ENCODE measurements at places on chromosomes 2 and 18.

DNA sequence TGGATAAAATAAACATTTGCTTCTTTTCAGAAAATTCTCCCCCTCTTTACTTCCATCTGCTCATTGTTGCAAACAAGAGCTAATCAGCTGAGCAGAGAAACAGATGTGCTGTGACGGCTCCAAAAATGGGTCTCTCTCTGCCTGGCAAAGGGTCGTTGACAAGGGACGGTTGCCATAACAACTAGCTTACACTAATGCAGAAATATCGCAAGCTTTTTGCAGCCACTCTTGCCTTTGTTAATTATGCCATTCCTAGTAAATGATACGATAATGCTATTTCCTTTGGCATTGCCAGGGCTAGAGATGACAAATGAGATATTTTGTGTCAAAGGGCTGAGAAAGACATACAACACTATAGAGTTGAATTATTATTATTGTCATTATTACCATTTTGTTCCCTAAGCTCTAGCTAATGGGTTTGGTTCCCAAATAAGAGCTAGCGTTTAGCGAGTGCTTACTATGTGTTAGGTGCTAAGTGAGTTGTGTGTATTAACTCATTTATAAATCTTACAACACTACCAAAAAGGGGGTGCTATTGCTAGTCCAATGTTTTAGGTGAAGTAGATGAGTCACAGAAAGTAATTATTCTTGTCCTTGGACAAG lies 46.8 kb downstream of the MYO3B start:
- no peak for DNase-seq

DNA sequence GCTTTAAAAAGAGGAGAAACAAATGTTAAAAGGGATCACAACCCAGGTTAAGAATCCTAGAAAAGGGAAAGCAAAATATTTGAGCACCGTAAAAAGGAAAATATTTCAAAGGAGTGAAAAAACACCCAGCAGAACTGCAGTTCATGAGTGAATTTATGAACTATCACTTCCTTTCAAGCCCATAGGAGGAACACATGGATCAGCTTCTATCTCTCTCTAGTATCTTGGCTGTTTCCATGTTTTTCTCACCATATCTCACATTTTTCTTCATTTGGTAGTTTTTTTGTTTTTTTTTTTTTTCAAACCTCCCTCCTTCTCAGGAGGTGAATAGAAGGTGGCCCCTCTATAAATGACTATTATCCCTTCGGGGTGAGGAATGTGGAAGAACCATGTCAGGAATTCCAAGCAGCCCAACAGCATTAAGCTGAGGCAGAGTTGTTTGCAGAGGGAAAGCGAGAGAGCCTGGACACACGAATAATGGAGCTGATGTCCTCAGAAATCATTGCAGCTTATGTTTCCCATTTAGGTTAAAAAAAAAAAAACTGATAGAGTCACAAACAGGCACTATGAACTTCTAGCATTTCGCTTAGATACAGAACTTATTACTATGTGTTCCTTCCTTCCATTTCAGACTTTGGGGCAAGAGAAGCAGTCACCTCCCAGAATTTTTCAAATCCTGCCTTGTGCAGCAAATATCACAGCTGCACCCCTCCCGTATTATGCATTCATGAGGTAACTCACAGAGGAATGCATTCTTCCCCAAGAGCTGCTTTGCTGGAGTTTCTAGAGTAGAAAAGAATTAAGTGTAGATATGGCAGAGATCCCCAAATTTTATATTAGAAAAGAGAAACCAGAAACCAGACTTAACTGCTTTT lies 315.6 kb downstream of the IRS1 start:
- peak; percentile 47 for DNase-seq

DNA sequence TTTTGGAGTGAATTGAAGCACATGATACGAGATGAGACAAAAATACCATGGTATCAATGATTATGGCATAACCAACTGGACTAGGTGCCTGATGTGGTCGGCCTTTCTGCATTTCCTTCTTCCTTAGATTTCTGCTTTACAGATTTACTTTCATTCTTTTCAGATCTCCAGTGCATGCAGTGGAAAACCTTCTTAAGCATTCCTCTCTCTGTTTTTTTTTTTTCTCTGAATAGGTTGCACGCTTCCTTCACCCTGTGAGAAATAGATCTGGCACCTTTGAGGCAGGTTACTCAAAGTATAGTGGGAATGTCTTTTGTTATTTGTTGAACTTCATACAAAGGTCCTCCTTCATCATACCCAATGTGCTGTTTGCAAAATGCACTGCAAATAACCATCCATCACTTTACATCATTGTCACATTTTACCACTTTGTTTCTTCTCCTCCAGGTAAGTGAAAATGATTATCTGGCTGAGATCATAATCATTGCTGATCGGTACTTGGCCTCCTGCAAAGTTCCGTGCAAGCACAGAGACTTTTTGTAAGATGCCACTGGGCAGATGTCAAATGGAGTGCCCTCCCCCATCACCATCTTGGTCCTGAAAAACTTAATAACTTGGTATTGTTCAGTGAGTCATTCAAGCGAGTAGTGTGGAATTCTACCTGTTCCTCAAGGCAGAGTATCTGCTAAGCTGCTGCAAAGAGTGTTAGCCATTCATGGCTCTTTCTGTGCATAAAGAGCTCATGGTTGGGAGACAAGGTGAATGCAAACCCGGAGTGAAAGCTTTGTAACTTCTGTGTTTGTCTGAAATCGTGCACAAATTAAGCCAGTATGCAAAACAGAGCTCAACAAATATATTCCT lies 30.0 kb upstream of the KLHL14 start:
- no peak for DNase-seq

GRCh38 chr18:3120356-3120755 lies 99.4 kb downstream of the MYOM1 start:
- no peak for DNase-seq

DNA sequence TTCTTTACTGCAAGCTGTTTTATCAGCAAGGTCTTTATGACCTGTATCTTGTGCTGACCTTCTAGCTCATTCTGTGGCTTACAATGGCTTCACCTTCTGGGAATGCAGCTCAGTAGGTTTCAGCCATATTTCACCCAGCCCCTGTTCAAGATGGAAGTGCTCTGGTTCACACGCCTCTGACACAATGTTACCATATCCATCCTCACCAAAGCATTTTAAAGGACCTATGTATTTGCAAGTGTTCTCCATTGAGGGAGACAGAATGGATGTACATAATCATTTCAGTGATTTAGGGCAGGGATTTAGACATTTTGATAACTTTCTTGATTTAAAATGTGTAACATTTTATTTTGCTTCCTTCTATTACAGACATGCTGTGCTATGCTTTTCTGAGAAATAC lies 182.3 kb upstream of the FN1 start:
- no peak for DNase-seq

DNA sequence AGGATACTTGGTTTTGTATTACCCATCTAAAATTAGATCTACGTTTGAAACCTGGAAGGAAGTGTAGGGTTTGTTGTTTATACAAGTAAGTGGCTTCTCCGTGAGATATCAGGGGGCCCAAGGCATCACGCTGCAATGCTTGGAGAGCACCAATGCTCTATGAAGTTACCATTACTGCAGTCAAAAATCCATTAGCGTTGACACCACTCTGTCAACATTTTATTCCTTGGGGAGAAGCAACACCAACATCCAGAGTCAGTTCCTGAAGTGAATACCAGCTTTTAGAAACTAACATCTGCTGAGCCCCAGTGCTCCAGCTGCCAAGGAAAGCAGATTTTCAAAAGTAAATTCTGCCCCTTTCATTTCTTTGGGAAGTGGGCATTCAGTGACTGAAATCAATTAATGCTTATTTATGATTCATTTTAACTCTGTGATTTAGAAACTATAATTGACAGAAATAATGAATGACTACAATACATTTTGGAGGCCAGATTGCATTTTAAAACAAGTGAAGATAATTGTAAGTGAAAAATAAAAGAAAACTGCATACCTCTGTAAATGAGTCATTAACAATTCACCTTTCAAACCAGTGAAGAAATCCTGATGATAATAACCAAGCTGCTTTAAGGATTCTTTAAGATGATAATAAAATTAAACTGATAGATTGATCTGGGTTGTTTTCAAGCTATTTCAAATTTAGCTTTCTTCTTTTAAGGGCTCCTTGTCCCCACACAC lies 30.5 kb downstream of the LRP1B start:
- no peak for DNase-seq

DNA sequence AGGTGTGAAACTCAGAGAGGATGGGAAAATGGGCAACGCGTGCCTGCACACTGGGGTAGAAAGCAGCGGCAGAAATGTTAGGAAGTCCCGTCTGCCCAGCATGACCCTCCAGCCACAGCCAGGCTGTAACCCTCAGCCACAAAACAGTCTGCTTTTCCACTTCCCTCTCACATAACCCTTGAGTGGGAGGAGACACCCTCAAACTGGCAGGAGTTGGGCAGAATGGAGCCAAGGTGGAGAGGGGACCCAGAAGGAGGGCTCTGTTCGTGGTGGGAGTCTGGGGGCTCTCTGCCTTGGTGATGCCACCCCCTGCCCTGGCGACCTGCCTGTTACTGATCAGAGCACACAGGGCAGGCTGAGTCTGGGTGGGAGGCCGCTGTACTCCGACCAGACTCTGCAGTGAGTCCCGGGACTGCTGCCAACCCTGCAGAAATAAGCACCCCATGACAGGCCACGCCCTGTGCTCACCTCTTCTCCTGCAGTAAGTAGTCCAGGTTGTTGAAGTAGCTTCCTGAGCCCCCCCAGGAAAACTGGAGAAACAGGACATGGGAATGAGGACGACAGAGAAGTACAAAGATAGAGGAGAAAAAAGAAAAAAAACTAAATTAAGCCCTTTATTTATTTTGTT lies 16.0 kb downstream of the FAM178B start:
- no peak for DNase-seq

- no peak for DNase-seq
Observed at GRCh38 chr2:40144022-40144421, 307.9 kb downstream of the SLC8A1 start.

DNA sequence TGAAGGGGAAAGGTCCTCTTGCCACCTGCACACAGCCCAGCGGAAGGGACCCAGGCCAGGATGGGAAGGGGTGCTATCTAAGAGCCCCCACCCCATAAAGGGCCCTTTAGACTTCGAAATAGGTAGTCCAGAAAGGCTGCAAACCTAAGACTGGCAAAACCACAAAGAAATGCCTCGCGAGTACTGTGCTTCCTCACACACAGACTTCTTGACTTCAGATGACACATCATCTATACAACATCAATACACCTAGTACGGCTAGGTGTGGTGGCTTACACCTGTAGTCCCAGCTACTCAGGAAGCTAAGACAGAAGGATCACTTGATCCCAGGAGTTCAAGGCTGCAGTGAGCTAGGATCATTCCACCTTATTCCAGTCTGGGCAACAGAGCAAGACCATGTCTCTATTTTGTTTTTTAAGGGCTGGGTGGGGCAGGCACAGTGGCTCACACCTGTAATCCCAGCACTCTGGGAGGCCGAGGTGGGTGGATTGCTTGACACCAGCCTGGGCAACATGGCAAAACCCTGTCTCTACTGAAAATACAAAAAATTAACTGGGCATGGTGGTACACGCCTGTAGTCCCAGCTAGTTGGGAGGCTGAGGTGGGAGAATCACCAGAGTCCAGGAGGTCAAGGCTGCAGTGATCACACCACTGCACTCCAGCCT lies 125.8 kb downstream of the CABLES1 start:
- no peak for DNase-seq

DNA sequence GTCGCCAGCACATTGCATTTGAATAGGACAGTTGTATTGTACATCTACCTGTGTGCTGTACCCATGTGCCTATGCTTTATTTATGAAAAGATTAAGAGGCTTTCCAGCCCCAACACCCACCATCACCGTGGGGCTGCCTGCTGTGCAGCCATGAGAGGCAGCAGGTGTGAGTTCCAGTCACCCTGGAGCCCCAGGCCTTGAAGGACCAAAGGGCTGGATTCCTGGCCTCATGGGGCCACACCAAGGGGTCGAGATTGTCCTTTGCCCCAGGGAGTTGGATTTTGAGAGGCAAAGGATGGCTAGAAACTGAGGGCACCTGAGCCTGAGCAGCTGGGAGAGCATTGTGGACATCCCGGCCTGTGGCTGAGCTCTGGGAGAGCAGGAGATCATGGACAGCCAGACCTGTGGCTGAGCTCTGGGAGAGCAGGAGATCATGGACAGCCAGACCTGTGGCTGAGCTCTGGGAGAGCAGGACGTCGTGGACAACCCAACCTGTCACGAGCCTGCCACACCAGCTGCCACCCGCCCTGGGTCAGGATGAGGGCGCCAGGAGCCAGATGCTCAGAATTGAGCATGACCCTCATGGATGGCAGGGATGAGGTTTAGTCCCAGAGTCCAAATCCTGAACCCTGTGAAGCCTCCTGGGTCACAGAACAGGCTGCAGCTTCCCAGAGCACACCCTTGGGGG lies 182.5 kb upstream of the RAB6C start:
- no peak for DNase-seq

DNA sequence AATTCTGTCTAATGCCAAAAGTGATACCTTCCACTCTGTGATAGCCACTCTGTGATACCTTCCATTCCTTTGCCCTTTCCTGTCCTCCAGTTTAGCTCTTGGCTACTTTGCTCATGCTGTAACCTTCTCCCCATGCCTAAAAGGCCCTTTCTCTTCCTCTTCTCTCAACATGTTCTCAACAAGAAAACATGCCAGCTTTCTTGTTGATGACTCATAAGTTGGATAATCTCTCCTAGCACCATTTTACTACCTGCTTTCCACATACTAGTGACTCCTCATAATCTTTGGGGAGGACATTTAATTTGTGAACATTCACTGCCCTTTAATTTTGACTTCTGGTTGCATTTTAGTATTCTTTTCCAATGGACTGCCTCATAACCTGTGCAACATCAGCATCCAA lies 55.9 kb upstream of the NT5C1B start:
- no peak for DNase-seq

DNA sequence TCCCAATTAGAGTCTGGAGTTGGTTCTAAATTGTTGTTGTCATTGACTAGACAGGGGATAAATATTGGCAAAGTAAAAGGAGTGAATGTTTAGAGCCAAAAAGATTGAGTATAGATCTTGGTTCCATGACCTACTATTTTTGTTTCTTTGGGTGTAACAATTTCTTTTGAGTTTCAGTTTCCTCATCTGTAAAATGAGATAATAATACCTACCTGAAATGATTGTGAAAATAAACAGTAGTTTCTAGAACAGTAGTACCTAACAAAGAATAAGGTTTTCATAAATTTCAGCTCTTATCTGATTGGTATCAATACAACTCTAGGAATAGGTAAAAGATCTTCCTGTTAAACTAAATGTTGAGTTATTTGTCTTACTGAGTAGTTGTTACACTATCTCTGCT lies 56.8 kb downstream of the PMS1 start:
- no peak for DNase-seq

GRCh38 chr2:44928483-44929158 lies 12.9 kb upstream of the SIX3 start:
- DNase-seq: no peak

DNA sequence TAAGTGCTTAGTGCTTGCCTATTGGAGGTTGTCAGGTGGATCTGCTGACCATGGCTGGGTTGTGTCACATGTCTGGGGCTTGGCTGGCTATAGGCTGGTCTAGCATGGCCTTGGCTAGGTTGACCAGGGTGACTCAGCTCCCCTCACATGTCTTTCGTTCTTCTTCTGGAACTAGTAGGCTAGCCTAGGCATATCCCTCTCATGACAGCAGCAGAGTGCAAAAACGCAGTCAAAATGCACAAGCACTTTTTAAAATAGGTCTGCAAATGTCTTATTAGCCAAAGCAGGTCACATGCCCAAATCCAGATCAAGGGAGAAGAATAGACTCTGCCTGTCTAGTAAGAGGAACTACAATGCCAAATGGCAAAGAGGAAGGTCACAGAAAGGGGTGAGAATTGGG lies 179.7 kb upstream of the ACVR2A start:
- no peak for DNase-seq
